ENCODE measurements at places on chromosomes 13 and 19.
A peak's percentile ranks its signal among the peaks of the same experiment; 100 is the strongest.

DNA sequence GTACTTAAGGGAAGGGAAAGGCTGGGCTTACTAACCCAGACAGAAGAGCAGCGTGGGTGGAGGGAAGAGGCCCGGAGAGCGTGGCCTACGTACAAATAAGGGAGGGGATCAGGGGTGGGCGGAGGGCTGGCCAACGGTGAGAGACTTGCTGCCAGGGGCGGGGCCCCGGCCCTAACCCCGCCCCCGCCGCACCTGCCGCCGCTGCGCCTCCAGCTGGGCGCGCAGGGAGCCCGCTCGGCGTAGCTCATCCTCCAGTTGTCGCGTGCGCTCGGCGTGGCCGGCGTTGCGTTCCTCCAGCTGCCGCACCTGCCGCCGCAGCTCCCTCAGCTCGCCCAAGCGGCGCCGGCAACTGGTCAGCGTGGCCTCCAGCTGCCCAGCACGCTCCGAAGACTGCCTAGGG lies 5.7 kb downstream of the HOOK2 start:
- DNase-seq, result no peak

- no peak for DNase-seq
Measured at GRCh38 chr19:6531163-6531955, 533 bp downstream of the TNFSF9 start.

DNA sequence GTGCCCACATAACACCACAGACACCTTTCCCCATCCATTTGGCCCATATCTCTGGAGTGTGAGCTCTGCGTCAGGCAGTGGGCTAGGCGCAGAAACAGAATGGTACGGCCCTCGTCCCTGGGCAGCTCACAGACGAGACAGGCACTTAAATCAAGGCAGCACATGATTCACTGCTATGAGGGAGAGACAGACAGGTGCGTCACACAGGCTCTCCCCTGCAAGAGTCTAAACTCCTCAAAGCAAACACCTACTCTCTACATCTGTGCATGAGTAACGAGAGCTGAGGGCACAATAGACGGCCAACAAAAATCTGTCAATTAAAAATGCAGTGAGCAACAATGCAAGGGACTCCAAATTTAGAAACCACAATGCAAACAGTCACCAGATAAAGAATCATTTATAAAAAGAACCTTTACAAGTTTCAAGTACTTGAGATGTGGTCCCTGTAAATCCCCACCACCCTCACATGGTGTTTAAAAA lies 348.9 kb downstream of the UQCRFS1 start:
- DNase-seq, result no peak

DNA sequence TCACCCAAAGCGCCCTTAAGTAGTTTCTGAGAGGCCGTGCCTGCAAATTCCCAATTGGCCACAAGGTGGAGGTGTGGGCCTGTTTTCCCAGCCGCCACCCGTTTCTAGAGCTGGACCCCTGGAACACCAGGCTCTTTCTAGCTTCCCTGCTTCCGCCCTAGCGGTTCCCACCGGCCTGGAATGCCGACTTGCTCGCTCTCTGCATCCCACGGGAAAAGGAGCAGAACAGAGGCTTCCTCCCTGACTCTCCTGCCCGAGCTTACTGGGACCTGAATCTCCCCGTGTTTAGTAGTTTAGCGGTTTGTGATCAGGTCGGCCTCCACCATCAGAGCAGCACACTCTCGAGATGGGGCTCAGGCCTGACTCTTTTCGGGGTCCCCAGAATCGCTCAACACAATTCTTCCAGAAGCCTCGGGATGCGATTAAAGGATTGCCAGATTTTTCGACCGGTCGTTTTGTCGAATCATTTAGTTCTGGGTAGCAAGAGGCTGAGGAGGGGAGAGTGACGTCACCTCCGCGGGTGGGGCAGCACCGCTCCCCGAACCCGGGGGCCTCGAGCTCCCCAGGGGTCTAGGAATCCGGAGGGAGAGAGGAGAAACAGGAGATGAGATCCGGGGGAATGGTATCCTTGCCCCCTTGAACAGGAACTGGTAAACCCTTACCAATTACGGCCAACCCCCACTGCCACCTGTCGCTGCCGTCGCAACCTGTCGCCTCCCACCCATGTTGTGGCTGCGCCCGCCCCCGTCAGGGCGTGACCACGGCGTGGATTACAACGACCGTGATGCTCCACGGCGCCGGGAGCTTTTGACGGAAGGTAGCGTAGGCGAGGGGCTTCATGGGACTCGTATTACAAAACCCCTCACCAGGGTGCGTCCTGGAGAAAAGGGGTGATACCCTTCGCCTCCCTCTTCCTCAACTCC lies 8.0 kb downstream of the NAPSA start:
- DNase-seq, result peak; percentile 57

DNA sequence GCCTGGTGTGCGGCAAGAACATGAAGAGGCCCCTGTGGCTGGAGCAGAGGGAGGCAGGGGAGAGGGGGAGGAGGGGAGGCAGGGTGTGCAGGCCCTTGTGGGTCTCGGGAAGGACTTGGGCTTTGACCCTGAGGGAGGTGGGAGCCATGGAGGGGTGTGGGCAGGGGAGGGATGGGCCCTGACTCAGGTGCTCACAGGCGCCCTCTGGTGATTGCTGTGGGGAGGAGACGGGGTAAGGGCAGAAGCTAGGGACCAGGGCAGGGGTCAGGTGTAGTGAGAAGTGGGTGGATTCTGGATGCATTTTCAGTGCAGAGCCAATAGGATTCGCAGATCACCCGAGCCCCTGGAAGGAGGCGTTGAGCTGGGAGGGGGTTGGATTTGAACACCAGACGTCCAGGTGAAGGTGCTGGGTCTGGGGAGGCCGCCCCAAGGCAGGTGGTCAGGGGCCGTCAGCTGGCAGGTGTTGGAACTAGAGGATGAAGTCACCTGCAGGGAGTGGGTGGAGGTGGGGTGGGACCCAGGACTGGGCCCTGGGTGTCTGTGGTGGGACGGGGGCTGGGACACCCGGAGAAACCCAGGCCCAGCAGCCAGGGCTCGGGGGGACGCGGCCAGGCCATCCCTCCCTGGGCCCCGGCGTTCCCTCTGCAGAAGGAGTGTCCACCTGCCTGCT lies 185.4 kb downstream of the KDM4B start:
- DNase-seq, result peak; percentile 16

- DNase-seq, result peak; percentile 27
Measured at GRCh38 chr13:23506071-23506806, 64.0 kb upstream of the TNFRSF19 start.

- DNase-seq, result no peak
Measured at GRCh38 chr19:40907968-40908735, 26.1 kb upstream of the CYP2A7 start.

DNA sequence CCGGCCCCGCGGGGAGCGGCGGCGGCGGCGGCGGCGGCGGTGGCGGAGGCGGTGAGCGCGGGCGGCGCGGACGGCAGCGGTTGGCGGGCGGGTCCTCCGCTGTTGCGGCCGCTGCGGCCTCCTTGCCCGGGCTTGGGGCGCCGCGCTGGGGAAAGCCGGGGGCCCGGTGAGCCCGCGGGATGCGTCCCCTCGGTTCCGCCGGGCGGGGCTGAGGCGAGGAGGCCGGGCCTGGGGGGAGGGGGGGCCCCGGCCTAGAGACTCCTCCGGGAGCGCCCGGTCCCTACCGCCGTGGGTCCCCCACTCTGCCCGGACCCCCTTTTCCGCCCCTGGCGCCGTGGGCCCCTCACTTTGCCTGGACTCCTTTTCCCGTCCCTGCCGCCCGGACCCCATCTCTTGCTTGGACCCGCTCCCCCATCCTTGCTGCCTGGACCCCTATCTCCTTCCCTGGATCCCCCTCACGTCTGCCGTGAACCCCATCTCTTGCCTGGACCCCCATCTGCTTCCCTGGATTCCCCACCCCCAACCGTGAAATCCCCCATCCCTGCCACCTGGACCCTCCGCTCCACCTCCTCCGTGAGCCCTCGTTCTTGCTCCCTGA lies 28.6 kb upstream of the NDUFS7 start:
- DNase-seq, result no peak

DNA sequence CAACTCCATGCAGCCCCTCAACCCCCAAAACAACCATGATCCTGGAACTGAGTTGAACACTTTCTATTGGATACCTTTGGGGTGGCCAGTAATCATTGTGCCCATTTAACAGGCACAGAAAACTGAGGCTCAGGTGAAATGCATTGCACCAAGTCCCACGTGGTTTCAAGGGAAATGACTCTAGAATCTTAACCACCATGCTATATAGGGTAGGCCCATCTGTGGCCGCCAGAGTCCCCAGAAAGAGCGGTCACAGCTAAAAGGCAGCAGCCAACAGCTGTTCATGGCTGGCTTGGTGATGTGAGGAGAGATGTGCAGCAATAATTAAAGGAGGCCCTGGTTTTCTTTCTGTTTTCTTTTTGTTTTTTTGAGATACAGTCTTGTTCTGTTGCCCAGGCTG lies 2.6 kb downstream of the CNN1 start:
- no peak for DNase-seq

GRCh38 chr19:54364775-54365257 lies at the start of gene LAIR1:
Gene LAIR1 (minus strand): TSS chr19:54364931. CDS start chr19:54364804, 127 bp downstream.
- no peak for DNase-seq

DNA sequence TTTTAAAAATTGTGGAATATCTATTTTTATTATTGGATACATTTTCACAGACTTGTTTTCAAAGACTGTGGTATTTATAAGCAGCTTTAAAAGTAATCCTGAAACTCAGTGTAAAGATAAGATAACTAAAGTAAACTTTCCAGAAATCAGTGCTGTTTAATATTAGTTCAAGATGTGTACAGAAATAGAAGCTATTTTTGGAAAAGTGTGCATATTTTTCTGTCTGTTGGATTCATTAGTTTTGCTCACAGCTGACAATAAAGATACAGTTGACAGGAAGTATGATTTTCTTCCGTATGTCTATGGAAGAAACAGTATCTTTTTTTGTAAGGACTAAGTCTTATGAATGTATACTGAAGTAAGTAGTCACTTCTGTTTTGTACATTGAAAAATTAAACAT lies 85.9 kb downstream of the GJA3 start:
- DNase-seq, result no peak

GRCh38 chr19:1214299-1214861 lies 8.8 kb downstream of the STK11 start:
- no peak for DNase-seq

GRCh38 chr19:1998712-1999708 lies 16.5 kb downstream of the BTBD2 start:
- no peak for DNase-seq

- no peak for DNase-seq
Measured at GRCh38 chr19:44346556-44346955, 9.9 kb downstream of the ZNF112 start.

DNA sequence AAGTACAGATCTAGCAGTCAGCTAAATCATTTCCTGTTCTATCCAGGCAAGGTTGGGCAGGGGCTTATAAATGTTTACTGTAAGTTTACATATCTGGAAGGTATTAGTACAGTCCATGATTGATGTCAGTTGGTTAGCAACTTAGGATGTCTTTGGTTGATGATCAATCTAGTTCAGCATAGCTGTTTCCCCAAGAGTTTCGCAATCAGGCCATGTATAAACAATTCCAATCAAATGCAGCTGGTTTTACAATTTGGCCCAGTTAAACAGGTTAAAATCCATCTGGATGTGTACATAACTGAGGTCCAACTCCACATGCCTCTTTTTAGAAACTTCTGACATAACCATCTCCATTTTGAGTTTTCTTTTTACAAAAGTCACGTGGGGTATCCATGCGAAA lies 6.9 kb downstream of the ZNF221 start:
- peak; percentile 27 for DNase-seq

DNA sequence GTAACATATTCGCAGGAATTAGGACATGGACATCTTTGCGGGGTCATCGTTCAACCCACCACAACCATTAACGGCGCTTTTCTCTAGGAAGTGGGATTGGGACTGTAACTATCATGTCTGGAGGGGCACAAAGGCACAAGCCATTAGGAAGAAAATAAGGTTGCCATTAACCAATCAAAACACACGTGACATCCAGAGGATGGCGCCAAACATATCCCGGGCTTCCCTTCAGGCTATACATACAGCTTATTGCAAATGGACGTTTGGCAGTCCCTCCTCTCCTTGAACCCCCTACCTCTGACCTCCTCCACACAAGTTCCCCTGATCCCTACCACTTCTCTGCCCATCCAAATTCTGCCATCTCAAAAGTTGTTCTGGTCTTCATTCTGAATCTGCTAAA lies 26.6 kb upstream of the GSX1 start:
- no peak for DNase-seq

DNA sequence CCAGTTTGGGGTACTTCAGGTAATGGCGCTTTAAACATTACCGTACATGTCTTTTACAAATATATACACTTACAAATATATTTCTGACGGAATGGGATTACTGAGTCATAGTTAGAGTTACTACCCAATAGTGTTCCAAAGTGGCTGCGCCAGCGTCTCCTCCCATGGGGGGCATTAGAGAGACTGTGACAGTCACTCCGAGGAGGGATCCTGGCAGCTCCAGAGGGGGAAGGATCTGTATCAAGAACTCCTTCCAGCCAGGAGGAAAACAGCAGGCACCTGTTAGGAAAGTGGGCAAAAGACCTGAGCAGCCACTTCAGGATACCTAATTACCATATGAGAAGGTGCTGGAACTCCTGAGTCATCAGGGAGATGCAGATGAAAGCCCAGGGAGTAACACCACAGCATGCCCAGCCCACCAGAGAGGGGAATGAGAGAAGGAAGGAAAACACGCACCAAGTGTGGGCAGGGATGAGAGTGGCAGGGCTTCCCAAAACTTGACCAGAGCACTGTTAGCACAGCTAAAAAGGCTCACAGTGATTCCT lies 52.9 kb downstream of the SLC7A9 start:
- no peak for DNase-seq

GRCh38 chr13:99165753-99166587 lies 34.7 kb upstream of the UBAC2 start:
- no peak for DNase-seq

GRCh38 chr13:75469047-75469446 lies 12.9 kb downstream of the TBC1D4 start:
- no peak for DNase-seq

- DNase-seq, result peak; percentile 45
Measured at GRCh38 chr19:11279505-11280236, 16.3 kb upstream of the TSPAN16 start.

DNA sequence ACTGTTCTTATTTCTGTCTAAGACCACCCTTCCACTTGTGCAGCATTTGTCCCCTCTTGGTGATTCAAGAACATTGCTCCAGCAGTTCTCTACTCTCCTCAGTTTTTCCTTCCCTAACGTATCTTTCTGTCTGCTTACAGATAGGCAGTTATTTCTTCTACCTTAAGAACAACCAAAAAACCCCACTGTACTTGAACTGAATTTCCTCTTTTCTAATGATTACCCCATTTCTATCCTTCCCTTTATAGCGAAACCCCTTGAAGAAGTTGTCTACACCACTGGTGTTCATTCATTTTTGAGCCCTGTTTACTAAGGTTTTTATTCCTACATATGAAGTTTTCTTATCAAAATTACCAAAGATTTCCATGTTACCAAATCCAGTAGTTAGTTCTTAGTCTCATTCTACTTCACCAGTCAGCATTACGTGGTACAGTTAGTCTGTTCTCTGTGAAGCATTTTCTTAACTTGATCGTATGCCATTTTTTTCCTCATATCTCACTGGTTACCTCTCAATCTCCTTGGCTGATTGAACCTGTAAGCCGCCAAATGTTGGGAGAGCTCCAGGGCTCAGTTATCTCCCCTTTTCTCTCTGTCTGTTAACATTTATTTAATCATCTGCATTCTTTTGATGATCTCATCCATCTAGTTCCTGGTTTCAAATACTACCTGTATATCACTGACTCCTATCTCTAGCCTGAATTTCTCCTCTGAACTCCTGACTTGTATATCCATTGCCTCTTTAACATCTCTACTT lies 9.0 kb downstream of the LSM14A start:
- no peak for DNase-seq
